NCI-H2171 treated with DMSO at 0.1 percent for 48 hours (cell line): ENCODE measurements at places on chromosomes 7 and 10.

GRCh38 chr10:80986596-80986995 lies 448.9 kb downstream of the SH2D4B start:
- no peak for DNase-seq

DNA sequence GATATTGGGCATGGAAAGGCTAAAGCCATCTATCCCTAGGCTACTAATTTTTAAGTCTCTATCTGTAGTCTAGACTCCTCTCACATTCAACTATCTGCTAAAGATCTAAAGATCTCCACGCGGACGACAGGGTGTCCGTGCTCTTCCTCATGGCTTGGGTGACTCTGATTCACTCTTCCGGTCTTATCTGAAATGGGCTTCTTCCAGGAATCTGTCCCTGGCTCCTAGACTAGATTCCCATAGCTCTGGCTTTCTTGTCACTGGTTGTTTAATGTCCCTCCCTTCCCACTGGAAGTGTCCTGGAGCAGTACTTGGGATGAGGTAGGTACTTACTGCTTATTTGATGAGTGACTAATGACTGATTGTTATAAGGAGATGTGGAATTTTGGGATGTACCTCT lies 62.0 kb upstream of the PODXL start:
- DNase-seq, result no peak

DNA sequence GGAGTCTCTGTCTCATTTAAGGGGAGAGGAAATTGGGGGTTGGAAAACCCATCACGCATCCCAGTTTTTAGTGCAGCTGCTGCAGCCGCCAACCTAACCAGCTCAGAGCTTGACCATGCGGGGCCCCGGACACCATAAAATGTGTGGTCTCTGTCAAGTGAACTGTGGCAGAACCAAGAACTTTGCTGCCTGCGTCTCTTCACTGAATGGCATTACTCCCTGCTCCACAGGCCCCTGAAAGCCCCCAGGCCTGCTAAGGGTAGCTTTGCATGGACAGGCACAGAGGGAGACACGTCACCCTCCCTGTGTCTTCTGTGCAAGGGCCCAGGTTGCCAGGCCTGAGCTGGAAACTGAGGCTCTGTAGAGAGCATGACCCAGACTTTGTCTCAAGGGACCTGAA lies 144.6 kb upstream of the GPR26 start:
- DNase-seq, result no peak

GRCh38 chr7:110852156-110852940 lies 238.6 kb upstream of the LRRN3 start:
- DNase-seq, result no peak

GRCh38 chr7:101125989-101126650 lies 784 bp upstream of the SERPINE1 start:
- DNase-seq, result no peak

- DNase-seq, result no peak
Observed at GRCh38 chr7:16841681-16842080, 36.9 kb upstream of the AGR2 start.
